HCT116 (cell line): ENCODE measurements at places on chromosomes 3 and 15.
A peak's percentile ranks its signal among the peaks of the same experiment; 100 is the strongest.

GRCh38 chr3:196399485-196399945 is 32.7 kb downstream of the UBXN7 start:
- H3K27me3 ChIP-seq, result no peaks in the 10 kb centered on the region
- H3K4me1 ChIP-seq, result peaks cover 40% of the 10 kb centered on the region
- H3K36me3 ChIP-seq, result peaks cover 2% of the 10 kb centered on the region
- peak overlapping the region; percentile 64 for H3K27ac ChIP-seq
- DNase-seq, result peak; percentile 28

DNA sequence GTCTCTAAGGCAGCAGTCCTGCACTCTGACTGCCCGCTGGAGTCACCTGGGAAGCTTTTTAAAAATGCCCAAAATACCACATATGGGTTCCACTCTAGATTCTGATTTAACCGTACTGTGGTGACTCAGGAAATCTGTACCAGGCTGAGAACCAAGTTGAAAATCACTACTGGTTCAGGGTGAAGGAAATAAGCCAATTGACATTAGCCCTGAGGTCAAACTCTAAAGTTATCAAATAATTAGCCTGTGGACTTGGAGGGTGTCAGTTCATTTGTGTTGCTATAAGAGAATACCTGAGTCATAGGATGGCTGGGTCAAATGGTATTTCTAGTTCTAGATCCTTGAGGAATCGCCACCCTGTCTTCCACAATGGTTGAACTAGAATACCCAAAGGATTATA is 321.7 kb upstream of the ROPN1 start:
- H3K27me3 ChIP-seq, result peaks cover 8% of the 10 kb centered on the region; the same call in 1 of the 2 replicates
- no peaks in the 10 kb centered on the region for H3K4me1 ChIP-seq
- H3K36me3 ChIP-seq, result no peaks in the 10 kb centered on the region
- no peak overlapping the region for H3K27ac ChIP-seq

GRCh38 chr3:184556582-184557347 is 4.8 kb upstream of the EPHB3 start:
- H3K4me1 ChIP-seq, result peaks cover 5% of the 10 kb centered on the region; the same call in 1 of the 2 replicates
- DNase-seq, result no peak
- H3K27me3 ChIP-seq, result no peaks in the 10 kb centered on the region
- no peak overlapping the region for H3K27ac ChIP-seq
- H3K36me3 ChIP-seq, result no peaks in the 10 kb centered on the region
- H3K4me3 ChIP-seq, result no peak overlapping the region

DNA sequence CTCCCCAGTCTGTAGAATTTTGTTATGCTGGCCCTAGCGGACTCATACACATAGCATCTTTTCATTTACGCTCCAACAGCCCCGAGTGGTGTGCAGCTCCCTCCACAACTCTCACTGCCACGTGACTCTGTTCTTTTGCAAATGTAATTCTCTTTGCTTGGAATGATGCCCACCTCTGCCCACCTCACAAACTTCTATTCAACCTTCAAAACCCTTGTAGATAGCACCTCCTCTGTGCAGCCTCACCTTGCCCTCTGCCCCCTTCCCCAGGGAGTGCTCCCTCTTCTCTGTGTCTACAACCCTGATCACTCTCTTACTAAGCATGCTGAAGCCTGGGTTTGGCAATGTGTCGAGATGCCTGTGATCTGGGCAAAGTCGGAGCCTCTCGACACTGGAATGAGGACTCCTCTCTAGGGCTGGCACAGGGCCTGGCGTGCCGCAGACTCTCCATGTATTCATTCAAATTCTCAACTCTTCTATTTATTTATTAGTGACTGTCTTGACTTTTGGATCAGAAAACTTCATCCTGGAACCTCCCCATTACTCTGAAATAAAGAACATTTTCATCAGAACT is 73.5 kb downstream of the MGLL start:
- H3K36me3 ChIP-seq, result no peaks in the 10 kb centered on the region
- H3K27me3 ChIP-seq, result no peaks in the 10 kb centered on the region
- peaks cover 16% of the 10 kb centered on the region for H3K4me1 ChIP-seq
- H3K4me3 ChIP-seq, result no peak overlapping the region
- no peak overlapping the region for H3K27ac ChIP-seq

DNA sequence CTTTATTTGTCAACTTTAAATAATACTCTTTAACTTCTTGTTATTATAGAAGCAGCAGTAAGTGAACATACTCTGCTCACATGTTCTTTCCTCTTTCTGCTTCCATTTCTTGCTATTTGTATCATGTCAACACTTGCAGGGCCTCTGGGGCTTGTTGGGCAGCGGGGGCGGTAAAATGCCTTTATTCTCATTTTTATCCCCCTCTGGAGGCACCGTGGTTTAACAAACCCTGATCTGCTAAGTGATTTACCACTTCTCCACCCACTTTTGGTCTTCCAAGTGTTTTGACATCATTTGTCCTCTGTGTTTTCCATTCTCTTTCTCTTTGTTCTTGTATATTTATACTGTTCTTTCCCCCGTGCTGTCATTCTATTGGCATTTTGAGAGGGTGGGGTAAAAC is 33.9 kb downstream of the SCN10A start:
- peaks cover 41% of the 10 kb centered on the region for H3K27me3 ChIP-seq
- peak; percentile 37 for DNase-seq
- H3K36me3 ChIP-seq, result no peaks in the 10 kb centered on the region
- no peak overlapping the region for H3K27ac ChIP-seq
